ENCODE measurements at places on chromosomes 7 and 10.

GRCh38 chr10:57790703-57791102, 477.0 kb downstream of the IPMK start:
- no peak for DNase-seq

DNA sequence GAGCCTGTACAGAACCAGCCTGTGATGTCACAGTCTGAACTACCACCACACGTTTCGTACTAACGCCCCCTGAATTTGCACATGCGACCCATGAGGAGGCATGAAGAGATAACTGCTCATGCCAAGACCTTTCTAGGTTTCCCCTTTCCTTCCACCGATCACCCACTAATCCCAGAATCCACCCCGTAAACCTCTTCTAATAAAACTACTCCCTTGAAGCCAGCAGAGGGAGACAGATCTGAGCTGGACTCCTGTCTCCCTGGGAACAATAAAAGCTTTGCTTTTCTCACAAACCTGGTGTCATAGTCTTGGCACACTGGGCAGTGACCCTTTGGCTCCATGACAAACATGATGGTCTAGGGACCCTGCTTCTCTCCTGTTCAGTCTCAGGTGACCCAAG, 144.5 kb downstream of the FRMD4A start:
- no peak for DNase-seq

GRCh38 chr10:95525033-95525418, 36.1 kb downstream of the SORBS1 start:
- DNase-seq = no peak

DNA sequence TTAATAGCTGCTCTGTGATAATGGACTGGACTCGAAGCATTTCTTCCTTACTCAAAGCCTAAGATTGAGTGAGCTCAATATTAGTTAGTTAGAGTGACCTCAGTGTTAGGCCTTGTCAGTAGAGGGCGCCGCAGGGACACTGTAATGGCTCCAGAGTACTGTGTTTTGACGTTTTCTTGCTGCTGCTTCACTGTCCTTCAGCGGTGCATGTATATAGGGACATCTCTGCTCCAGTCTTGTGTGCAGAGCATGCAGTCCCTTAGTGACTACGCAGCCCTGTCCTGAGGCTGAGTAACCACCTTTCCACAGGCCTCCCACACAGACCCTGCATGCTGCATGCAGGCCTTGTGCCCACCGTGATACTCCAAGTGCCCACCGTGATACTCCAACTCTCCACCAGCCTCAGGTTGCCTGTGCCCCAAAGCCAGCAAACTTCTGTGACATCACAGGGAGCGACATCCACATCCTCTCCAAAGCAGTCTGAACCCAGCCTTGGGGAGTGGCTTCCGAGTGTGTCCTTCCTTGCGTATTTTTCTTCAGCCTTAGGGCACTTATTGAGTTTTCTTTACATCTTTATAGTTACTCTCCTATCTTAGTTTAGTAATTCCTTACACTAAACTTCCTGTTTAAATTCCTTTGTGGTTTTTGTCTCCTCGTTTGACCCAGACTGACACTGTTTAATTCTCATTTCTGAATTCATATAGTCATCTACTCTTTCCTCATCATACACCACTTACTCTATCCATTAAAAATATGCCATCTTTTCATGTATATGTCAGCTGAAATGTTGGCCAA, 118.2 kb downstream of the JAZF1 start:
- no peak for DNase-seq

DNA sequence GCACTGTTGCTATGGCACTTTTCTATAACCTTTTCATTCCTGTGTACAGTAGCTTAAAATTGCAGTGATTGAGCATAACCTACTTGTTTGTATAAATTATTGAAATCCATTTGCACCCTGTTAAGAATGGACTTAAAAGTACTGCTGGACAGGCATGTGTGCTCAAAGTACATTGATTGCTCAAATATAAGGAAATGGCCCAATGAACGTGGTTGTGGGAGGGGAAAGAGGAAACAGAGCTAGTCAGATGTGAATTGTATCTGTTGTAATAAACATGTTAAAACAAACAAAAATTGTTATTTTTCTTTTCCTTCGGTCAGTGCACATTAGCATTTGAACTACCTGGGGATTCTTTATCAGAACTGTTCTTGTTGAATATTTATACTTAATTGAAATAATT, 57.1 kb upstream of the BAMBI start:
- DNase-seq = no peak

- no peak for DNase-seq
Observed at GRCh38 chr7:106063692-106064091, 48.4 kb downstream of the SYPL1 start.

- DNase-seq = no peak
Observed at GRCh38 chr10:91690996-91691676, 58.3 kb upstream of the PPP1R3C start.

DNA sequence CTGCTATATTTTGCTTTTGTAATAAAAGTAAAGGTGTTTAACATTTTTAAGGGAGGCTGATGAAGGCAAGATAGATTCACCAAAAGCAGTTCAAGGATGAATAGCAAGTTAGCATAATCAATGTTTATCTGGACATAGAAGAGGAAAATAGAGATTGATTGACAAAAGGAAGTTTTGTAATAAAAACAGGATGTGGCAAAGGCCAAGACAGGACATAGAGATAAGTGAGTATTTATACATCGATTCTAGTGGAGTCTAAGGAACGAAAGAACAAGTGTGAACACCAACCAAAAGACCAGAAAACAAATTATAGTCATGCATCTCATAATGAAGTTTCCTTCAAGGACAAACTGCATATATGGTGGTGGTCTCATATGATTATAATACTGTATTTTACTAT, 123.8 kb downstream of the CCDC71L start:
- DNase-seq = no peak

DNA sequence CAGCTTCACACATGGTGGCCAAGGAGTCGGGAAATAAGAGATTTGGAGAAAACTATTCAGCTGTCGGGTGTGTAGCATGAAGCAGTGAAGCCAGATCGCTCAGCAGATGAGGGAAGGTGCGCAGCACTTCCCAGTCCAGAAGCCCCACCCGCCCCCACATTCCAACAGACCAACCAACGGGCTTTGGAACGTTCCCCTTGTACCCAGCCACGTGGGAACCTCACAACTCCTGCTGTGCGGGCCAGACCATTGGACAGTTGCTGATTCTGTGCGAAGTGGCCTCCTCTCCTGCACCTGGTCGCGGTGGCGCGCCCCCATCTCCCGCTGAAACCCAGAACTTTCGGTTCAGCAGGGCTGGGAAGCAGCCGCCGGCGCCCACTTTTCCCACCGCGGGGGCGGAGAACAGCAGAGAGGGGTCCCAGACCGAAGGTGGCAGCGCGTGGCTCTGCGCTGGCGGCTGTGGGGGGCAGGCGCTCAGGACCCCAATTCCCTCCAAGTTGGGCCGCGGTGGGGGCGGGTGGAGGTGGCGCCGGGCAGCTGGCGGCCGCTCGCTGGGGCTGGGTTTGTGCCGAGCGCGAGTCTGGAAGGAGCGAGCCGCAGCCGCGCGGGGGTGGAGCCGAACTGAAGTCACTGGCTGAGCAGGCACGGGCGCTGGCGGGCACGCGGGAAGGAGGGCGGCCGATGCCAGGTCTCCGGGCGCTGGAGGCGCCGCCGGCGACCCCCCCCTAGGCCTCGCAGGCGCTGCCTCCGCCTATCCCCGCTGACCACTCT, 1301.5 kb upstream of the SORCS1 start:
- DNase-seq = no peak

- DNase-seq = no peak
Observed at GRCh38 chr10:74558403-74558802, 268.0 kb upstream of the KAT6B start.

- no peak for DNase-seq
Observed at GRCh38 chr7:38360776-38361175, 87.3 kb upstream of the TARP start.

All from right renal cortex interstitium (tissue), 3 donors.